ENCODE measurements at places on chromosomes 3 and 15.

DNA sequence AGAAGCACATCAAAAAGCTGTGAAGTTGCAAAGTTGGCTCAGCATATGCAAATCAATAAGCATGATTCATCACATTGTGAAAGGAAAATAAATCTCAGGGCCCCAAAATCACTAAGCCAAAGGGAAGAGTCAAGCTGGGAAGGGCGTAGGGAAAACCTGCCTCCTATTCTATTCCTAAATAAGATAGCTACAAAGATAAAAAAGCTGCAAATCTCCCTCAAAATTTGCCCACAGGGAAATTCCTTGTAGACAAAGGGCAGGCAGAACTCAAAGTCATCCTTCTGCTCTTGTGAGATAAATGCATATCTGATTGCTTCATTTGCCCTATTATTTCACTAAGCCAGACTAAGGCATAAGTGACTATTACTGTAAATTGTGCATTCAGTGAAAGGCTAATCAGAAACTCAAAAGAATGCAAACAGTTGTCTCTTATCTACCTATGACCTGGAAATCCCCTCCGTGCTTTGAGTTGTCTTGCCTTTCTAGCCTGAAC is 30.5 kb upstream of the CCNL1 start:
- DNase-seq: peak; percentile 24

DNA sequence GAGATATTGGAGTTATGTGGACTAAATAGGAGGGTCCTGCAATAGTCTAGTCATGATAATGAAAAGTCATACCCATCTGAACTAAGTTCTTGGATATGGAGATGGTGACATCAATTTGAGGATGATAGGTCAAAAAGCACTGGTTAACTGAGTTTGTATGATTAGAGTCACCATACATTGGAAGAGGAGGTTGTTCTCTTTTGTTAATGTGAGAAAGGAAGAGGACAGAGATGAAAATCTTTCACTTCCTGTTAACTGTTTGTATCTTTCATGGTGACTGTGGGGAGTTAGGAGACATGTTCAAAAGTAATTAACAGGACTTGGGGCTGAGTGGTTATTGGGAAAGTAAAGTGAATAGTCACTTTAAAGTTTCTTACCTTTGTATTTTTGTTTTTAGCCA is 11.1 kb downstream of the TMEM62 start:
- no peak for DNase-seq

DNA sequence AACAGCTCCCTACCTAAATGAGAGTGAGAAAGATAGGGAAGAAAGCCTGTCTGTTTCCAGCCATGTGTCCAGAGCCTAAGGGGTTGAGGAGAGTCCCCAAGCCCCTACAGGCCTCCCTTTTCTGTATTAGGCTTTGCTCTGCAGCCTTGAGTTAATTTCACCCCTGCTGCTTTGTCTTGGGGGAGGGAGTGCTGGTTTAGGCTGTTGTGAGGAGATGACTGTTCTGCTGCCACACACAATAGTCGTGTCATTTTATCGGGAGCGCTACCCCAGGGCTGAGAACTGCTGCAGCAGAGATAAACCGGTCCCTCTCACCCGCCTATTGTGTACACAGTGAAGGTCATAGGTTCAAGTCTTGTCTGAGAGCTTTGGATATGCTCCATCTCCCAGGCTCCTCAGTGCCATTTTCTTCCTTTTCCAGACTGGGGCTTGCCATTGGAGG is 1.4 kb downstream of the ZNF609 start:
- DNase-seq: no peak

DNA sequence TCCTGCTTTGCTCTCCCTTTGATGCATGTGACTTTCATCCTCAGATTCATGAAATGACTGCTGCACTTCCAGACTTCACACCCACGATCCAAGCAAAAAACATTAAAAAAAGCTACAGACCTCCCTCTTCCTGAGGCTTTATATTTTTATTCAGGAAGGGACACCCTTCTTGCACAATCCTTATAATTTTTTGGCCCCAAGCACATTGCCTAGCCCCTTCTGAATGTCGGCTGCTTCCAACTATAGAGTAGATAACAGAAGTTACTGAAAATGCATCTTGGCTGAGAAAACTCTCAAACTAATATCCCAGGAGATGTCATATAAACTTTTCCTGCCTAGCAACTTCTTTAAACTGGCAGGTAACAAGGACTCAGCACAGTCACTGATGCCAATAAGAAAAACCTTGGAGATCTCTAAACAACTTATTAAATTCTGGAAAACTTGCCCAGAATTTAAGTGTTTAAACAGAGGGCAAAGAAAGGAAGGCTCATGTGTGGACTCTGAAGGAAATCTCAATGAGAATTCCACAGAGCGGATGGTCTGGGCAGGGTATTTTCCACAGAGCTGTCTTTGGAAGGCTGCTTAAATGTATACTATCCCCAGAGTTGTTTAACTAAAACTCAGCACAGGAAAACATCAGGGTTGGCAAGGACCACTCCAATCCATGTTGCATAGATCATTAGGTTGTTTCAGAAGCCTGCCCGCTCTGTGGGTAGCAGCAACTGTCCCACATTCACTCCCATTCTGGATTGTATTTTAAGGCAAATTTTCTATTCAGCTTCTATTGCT is 746.8 kb upstream of the LMCD1 start:
- no peak for DNase-seq

- DNase-seq: no peak
Measured at GRCh38 chr3:12707449-12707848, 43.5 kb upstream of the RAF1 start.

GRCh38 chr15:41284427-41285177 is 47.8 kb downstream of the OIP5 start:
- DNase-seq: peak; percentile 3

GRCh38 chr3:144840866-144841265 is 869.2 kb downstream of the DIPK2A start:
- no peak for DNase-seq

DNA sequence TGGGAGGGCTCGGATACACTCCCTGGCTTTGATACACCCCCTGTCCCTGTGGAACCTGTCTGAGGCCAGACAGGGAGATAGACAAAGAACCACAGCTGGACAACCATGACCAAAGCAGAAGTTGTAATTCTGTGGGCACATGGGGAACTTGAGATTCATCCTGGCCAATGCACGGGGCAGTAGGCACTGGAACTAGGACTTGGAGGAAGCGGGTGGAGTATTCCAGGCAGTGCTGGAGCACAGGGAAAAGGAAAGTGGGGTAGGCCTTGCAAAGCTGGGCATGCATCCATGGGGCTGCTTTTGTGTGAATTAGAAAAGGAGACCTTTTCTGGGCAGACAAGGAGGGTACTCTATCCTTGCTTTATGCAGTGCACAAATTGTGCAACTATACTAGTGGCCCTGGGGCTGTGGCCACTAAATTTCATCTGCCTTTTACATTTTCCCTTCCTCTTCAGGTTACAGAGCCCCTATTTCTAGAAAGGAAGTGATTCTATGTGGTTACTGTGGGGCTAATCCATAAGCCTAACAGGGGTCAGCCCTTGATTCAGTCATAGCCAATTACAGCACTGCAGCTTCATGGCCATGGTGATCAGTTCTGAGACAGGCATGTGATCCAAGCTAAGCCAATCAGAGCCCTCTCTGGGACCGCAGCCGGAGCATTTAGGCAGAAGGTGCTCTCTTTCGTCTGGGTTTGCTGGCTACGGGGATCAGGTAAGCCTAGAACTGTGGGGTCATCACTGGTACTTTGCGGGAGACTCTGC is 21.0 kb downstream of the CRABP1 start:
- DNase-seq: no peak

- DNase-seq: peak; percentile 65
Measured at GRCh38 chr3:87873136-87873535, 185.7 kb downstream of the CGGBP1 start.

DNA sequence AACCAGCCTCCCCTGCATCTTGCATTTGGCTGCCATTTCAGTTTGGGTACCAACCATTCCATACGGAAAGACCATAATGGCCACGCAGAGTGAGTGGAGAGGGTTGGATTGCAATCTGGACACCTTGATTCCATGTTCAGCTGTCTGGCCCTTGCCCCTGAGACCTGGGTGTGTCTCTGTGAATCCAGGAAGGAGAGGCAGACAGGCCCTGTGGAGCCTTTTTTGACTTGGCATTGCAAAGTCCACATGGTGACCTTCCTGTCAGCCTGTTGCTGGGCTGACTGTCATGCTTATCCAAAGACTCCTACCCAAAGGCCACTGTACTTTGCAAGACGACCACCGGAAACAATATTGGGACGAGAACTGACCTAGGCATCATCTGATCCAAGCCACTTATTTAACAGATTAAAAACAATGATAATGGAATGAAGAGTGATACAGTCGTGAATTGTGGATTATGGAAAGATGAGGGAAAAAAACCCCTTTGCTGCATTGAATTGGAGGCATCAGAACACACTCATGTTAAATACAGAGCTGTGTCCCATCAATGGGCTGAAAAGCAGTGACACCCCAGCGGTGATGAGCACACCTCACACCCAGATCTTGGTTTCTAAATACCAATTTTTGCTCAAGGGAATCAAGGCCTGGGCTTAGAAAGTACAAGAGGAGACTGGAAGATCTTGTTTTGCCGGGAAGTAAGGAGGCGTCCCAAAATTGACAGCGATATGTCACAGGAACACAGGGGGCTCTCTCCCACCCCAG is 86.0 kb downstream of the LRRK1 start:
- no peak for DNase-seq

- DNase-seq: no peak
Measured at GRCh38 chr15:98071786-98072185, 111.3 kb downstream of the ARRDC4 start.

- DNase-seq: no peak
Measured at GRCh38 chr3:77381431-77381830, 341.5 kb downstream of the ROBO2 start.

DNA sequence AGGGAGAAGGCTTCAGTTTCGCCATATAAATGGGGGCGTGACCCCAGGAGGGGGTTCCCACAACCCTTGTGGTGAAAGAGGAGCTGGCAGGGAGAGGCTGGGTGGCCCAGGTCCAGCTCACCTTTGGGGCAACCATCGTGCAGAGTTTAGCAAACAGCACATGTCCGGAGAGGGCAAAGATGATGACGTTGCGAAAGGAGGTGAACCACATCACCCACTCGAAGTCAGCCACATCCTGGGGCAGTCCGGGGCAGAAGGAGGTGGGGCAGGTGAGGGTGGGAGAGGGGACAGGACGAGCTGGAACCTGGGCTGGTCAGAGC is 3.7 kb downstream of the HHATL start:
- DNase-seq: no peak

- DNase-seq: no peak
Measured at GRCh38 chr3:177820683-177821316, 623.5 kb upstream of the TBL1XR1 start.

- DNase-seq: no peak
Measured at GRCh38 chr3:152127058-152127457, 141.7 kb upstream of the MBNL1 start.

GRCh38 chr15:55587321-55588069 is 650 bp downstream of the PYGO1 start:
- peak; percentile 48 for DNase-seq

- DNase-seq: no peak
Measured at GRCh38 chr3:65879372-65879771, 159.3 kb downstream of the MAGI1 start.

DNA sequence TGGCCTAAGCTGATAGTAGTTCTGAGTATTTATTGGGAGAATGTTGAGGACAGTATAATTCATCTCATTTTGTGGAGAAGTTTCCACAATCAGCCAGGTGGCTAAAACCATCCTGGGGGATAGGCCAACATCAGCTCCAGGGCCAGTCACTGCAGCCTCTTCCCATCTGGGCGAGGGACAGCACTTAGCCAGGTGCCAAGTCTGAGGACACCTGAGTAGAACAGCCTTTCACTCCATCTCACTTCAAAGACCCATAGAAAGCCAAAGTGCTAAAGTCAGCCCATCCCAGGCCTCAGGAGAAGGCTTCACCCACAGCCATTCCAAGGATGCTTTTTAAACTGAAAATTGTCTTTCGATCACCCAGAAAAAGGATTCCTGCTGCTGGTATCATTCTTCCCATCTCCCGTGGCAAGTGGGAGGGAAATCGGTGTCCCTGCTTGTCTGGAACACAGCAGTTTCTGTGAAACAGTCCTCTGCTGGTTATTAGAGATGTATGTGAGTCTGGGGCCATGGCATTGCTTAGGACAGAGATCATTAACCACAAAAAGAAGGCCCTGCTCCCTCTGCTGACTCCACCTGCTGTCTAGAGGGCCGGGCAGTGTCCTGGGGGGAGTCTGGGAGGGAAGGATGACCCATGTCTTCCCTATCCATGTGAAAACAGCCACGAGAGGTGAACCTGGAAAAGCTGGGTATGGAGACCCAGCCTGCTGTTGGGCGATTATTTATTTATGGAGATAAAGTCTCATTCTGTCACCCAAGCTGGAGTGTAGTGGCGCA is 9.6 kb downstream of the CALML4 start:
- DNase-seq: no peak

GRCh38 chr3:197027896-197028727 is 1.5 kb downstream of the MELTF start:
- DNase-seq: no peak

- no peak for DNase-seq
Measured at GRCh38 chr15:99669250-99669649, 64.0 kb downstream of the LYSMD4 start.

DNA sequence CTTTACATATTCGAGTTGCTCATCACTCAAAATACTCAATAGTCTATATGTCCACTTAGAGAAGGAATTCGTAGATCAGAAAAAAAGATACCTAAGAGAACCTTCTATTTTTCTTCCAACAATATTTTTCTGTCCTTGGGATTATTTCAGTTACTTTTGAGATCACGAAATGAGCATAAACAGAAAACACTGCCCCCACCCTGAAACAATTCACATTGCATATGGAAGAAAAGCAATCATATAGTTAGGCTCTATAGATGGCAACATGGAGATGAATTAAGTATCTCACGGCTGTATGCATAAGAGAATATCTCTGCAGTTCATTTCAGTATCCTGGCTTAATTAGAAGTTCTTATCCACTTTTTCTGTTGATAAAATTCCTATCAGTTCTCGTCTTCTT is 391.1 kb downstream of the FGF12 start:
- no peak for DNase-seq

DNA sequence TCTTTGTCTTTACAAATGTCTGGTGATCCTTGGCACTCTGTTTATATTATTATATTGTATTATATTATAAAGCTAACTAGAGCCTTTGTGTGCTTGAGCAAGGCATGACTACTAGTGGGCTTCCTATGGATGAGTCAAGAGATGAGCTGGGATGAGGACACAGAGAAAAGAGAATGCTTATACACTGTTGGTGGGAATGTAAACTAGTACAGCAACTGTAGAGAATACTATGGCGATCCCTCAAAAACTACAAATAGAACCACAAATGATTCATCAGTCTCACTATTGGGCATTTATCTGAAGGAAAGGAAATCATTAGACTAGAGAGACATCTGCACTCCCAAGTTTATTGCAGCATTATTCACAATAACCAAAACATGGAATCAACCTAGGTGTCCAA is 40.8 kb upstream of the MED12L start:
- DNase-seq: peak; percentile 31
